ENCODE measurements at places on chromosomes 5 and 9.
A peak's percentile ranks its signal among the peaks of the same experiment; 100 is the strongest.

DNA sequence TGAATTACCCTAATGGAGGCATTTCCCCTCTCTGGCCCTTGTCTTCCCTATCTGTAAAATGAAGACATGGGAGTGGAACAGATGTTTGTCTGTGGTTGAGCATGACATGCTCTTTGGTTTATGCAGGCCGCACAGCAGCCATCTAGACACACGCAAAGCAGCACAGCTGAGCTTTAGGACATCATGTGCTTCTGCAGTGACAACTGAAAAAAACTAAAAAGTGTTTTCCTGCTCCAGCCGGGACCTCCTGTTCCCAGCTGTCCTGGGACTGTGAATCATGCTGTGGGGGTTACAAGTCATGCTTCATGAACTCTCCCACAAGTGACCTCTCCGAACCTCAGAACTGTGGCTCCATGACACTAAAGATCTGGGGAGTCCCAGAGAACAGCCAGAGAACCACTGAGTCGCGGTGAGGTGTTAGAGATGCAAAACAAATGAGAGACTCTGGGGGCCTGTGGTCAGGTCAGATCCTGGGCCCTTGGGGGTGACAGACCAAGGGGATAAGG, 1.7 kb downstream of the SMIM3 start:
- no peak overlapping the region for H3K27ac ChIP-seq
- no peak overlapping the region for H3K4me3 ChIP-seq
- peaks cover 11% of the 10 kb centered on the region for H3K4me1 ChIP-seq
- DNase-seq: no peak
- peaks cover 17% of the 10 kb centered on the region for H3K27me3 ChIP-seq

DNA sequence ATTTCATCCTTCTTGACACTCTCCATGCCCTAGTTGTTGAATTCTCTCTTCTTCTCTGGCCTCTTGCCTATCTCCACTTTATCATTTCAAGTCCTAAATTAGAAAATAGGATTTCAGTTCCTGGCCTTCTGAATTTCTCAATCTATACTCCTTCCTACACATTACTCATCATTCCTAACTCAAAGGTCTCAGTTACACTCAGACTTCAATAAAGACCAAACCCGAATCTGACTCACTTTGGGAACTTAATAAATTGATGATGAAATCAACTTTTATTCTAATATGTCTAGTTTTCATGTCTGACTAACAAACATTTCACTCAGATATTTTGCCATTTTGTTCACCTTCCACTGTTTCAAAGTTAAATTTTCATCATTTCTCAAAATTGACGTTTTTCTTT, 113.6 kb upstream of the TSLP start:
- no peak for DNase-seq
- no peak overlapping the region for H3K4me3 ChIP-seq
- H3K36me3 ChIP-seq: no peaks in the 10 kb centered on the region
- H3K27ac ChIP-seq: no peak overlapping the region

GRCh38 chr5:75847561-75848021, 130.4 kb upstream of the POC5 start:
- DNase-seq: peak; percentile 14
- H3K27me3 ChIP-seq: no peaks in the 10 kb centered on the region
- peaks cover 30% of the 10 kb centered on the region for H3K4me1 ChIP-seq
- H3K27ac ChIP-seq: peak overlapping the region; percentile 80
- H3K36me3 ChIP-seq: no peaks in the 10 kb centered on the region

- DNase-seq: no peak
- peak overlapping the region; percentile 82 for H3K27ac ChIP-seq
- no peaks in the 10 kb centered on the region for H3K27me3 ChIP-seq
- H3K4me1 ChIP-seq: peaks cover 25% of the 10 kb centered on the region
Measured at GRCh38 chr5:158700231-158701006, 399.3 kb downstream of the EBF1 start.

GRCh38 chr9:83933790-83934189, 12.6 kb upstream of the KIF27 start:
- no peaks in the 10 kb centered on the region for H3K27me3 ChIP-seq
- H3K27ac ChIP-seq: no peak overlapping the region
- no peak for DNase-seq

- H3K4me3 ChIP-seq: no peak overlapping the region
- H3K27me3 ChIP-seq: peaks cover 13% of the 10 kb centered on the region
- H3K27ac ChIP-seq: no peak overlapping the region
- H3K36me3 ChIP-seq: no peaks in the 10 kb centered on the region
- DNase-seq: no peak
- H3K4me1 ChIP-seq: peaks cover 19% of the 10 kb centered on the region
Measured at GRCh38 chr5:389197-389821, 53.7 kb upstream of the EXOC3 start.

DNA sequence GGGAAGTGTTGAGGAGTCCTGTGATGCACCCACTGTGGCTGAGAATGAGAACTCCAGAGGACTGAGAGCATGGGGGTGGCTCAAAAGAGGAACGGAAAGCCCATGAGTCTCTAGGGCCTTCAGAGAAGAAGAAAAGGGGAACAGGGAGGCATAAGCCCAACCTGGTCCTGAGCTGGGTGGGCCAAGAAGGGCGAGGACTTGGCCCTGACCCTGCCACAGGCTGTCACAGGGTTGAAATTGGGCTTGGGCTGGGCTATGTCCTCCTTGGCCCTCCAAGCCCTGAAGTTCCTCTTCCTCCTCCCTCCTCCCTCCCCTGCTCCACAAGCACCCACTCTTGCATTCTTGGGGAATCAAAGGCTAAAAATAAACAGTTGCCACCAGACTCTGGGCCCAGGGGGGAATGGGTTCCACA, 49.3 kb upstream of the PPARGC1B start:
- H3K27ac ChIP-seq: peak overlapping the region; percentile 68
- peak overlapping the region; percentile 0 for H3K4me3 ChIP-seq
- no peaks in the 10 kb centered on the region for H3K36me3 ChIP-seq
- H3K4me1 ChIP-seq: peaks cover 44% of the 10 kb centered on the region
- no peaks in the 10 kb centered on the region for H3K27me3 ChIP-seq

DNA sequence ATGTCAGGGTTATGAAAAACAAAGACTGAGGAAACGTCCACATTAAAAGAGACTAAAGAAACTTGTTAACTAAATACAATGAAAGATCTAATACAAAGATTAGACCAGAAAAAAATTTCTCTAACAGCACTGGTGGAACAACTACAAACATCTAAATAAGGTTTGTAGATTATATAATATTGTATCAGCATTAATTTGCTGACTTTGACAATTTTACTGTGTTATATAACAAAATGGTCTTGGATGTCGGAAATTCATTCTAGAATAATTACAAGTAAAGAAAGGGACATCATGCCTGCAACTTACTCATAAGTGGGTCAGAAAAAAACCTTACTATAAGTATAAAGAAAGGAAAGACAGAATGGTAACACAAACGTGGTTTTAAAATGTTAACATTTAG, 50.1 kb downstream of the PJA2 start:
- H3K4me1 ChIP-seq: peaks cover 5% of the 10 kb centered on the region
- no peak overlapping the region for H3K4me3 ChIP-seq
- H3K36me3 ChIP-seq: peaks cover 21% of the 10 kb centered on the region
- DNase-seq: no peak

- no peaks in the 10 kb centered on the region for H3K4me1 ChIP-seq
- no peak overlapping the region for H3K27ac ChIP-seq
- H3K27me3 ChIP-seq: no peaks in the 10 kb centered on the region
- peaks cover 2% of the 10 kb centered on the region for H3K36me3 ChIP-seq
- DNase-seq: no peak
Measured at GRCh38 chr5:9479361-9479760, 66.5 kb downstream of the SEMA5A start.

DNA sequence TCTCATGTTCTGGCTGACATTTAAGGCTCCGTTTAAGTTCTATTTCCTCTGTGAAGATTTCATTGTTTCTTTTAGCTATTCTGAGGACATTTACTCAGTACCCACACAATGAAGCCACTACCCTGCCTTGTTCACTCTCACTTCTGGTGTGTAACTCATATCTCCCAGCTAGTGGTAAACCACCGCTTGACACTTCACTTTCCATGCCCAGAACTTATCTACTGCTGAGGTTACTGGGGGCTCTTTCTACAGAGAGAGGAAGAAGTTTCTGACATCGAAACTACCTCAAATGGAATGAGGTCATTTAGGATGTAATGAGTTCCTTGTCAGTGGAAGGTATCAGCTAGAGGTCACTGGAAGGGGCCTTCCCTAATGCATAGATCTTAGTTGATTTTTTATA, 501.5 kb downstream of the DMAC1 start:
- H3K4me3 ChIP-seq: no peak overlapping the region
- DNase-seq: no peak
- H3K36me3 ChIP-seq: no peaks in the 10 kb centered on the region
- peaks cover 6% of the 10 kb centered on the region for H3K4me1 ChIP-seq

GRCh38 chr9:110590816-110591215, 11.3 kb upstream of the SVEP1 start:
- no peaks in the 10 kb centered on the region for H3K27me3 ChIP-seq
- H3K27ac ChIP-seq: no peak overlapping the region
- no peak for DNase-seq
- no peak overlapping the region for H3K4me3 ChIP-seq
- no peaks in the 10 kb centered on the region for H3K36me3 ChIP-seq

DNA sequence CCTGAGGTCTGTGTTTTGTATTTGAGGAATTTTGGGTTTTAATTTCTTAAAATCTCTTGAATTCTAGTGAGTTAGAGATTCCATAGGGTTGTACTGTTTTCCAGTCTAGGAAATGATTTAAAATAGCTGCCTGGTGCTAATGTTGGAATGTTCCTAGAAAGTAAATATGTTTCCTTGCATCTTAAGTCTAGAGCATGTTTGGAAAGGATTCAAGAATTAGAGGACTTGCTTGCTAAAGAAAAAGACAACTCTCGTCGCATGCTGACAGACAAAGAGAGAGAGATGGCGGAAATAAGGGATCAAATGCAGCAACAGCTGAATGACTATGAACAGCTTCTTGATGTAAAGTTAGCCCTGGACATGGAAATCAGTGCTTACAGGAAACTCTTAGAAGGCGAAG, 41.8 kb downstream of the LMNB1 start:
- no peak for DNase-seq
- peaks cover 12% of the 10 kb centered on the region for H3K36me3 ChIP-seq
- H3K4me3 ChIP-seq: no peak overlapping the region
- no peaks in the 10 kb centered on the region for H3K27me3 ChIP-seq
- no peak overlapping the region for H3K27ac ChIP-seq

DNA sequence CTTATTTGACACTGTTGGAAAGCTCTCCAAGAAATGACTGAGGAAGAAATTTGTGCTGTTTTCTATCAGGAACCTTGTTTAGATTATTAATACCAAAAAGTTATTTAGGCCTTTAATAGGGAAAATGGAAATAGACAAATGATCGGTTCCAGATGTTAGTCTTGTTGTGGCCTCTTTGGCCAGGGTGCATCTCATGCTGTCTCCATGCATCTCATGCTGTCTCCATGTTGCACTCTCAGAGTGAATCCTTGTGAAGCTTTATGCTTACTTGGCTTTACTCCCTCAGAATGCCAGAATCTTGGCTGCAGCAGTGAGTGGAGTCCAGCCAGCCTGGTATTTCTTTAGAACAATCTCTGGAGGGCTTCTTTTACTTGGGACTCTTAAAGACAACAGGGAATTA, 185.5 kb downstream of the ARHGAP26 start:
- H3K27ac ChIP-seq: no peak overlapping the region
- H3K4me1 ChIP-seq: no peaks in the 10 kb centered on the region
- H3K4me3 ChIP-seq: no peak overlapping the region

DNA sequence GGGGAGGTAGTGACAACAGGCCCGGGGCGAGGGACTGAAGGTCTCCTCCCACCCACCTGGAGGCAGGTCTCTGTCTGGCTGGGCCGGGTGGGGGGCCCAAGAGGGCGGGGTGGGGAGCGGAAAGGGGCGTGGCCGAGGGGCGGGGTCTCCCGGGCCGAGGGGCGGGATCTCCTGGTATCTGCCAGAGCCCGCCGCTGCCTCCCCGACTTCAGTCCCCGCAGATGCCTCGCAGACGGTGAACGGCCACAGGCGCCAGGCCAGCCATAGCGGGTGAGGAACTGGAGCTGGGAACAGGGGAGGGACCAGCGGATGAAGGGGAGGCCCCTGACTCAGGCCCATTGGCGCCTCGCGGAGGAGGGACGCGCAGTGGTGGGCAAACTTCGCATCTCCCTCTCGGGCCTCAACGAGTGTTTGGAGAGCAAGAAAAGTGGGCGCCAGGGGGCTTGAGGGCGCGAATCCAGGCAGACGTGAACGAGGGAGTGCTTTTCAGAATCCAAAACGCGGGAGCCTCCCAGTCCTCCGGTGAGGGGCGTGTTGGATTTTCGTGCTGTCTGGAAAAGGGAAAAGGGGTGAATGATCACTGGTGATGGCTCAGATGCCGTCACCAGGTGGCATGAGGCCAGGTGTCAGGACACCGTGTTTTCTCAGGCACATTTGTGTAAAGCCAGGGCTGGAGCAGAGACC, at the start of gene ADGRD2:
Gene ADGRD2, plus strand, starts transcription at position 211 of the 684 bp plus-strand sequence. CDS start 1,216 bp downstream, outside the sequence.
- peaks cover 28% of the 10 kb centered on the region for H3K27me3 ChIP-seq
- no peaks in the 10 kb centered on the region for H3K36me3 ChIP-seq
- DNase-seq: no peak
- no peak within 1 kb of the TSS for H3K27ac ChIP-seq

GRCh38 chr5:40429258-40430100, 250.2 kb upstream of the PTGER4 start:
- H3K27me3 ChIP-seq: no peaks in the 10 kb centered on the region
- H3K27ac ChIP-seq: no peak overlapping the region
- H3K36me3 ChIP-seq: no peaks in the 10 kb centered on the region
- H3K4me3 ChIP-seq: no peak overlapping the region
- H3K4me1 ChIP-seq: peaks cover 2% of the 10 kb centered on the region

GRCh38 chr5:1449081-1449630, 3.9 kb upstream of the SLC6A3 start:
- no peak overlapping the region for H3K27ac ChIP-seq
- peaks cover 5% of the 10 kb centered on the region for H3K36me3 ChIP-seq
- DNase-seq: no peak
- H3K4me3 ChIP-seq: no peak overlapping the region
- peaks cover 2% of the 10 kb centered on the region for H3K4me1 ChIP-seq
- peaks cover 7% of the 10 kb centered on the region for H3K27me3 ChIP-seq

- H3K36me3 ChIP-seq: no peaks in the 10 kb centered on the region
- H3K27ac ChIP-seq: no peak overlapping the region
- H3K4me1 ChIP-seq: no peaks in the 10 kb centered on the region
- H3K27me3 ChIP-seq: peaks cover 2% of the 10 kb centered on the region
- no peak overlapping the region for H3K4me3 ChIP-seq
Measured at GRCh38 chr9:1294641-1295258, 244.6 kb downstream of the DMRT2 start.

DNA sequence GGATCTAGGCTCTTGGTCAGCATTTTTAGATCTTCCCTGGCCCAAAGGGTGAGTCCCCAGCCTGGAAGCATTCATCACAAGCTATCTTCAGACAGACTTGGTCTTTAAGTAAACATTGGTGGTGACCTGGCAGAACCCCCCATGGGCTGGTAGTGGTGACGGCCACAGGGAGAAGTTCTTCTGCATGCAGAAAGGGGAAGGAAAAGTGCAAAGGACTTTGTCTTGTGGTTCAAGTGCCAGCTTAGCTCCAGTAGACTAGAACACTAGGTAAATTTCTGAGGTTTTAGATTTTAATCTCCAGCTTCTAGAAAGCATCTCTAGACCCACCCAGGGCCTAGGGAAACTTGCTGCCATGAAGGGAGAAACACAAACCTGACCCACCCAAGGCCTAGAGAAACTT, 584.0 kb downstream of the CHSY3 start:
- H3K4me1 ChIP-seq: no peaks in the 10 kb centered on the region
- no peaks in the 10 kb centered on the region for H3K36me3 ChIP-seq
- H3K27ac ChIP-seq: no peak overlapping the region
